ENCODE measurements at places on chromosomes 1 and 21. TPM values are rescaled to one million over a fixed set of nuclear protein-coding genes. Genes with fewer than 3 reads are reported as not detected.

DNA sequence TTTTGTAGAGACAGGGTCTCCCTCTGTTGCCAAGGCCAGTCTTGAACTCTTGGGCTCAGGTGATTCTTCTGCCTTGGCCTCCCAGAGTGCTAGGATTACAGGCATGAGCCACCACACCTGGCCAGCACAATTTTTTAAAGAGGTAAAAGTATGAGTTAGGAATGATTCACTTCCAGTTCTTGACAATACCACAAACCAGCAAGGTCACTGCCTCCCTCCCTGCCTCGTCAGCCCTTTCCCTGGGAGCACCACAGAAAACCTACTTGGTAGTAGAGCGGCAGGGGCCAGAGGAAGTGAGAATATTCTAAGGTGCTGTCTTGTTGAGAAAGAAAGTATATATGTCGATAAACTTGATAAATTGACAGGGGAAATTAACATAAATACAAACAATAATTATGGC, 10.8 kb upstream of the CDA start:
- no peak overlapping the region for H3K27ac ChIP-seq
- H3K36me3 ChIP-seq = no peaks in the 10 kb centered on the region
- no peak overlapping the region for H3K4me3 ChIP-seq

- DNase-seq = no peak
- H3K27me3 ChIP-seq = no peaks in the 10 kb centered on the region
- no peak overlapping the region for H3K4me3 ChIP-seq
- H3K36me3 ChIP-seq = no peaks in the 10 kb centered on the region
These were observed 47.7 kb upstream of the RHOU start for GRCh38 chr1:228687587-228687986.

The PRR9 gene
- not detected for total RNA-seq

- DNase-seq = no peak
- H3K4me3 ChIP-seq = no peak overlapping the region
- no peak overlapping the region for H3K27ac ChIP-seq
- no peaks in the 10 kb centered on the region for H3K4me1 ChIP-seq
- no peaks in the 10 kb centered on the region for H3K27me3 ChIP-seq
These were observed 144.3 kb downstream of the ST6GALNAC3 start for GRCh38 chr1:76218888-76219287.

DNA sequence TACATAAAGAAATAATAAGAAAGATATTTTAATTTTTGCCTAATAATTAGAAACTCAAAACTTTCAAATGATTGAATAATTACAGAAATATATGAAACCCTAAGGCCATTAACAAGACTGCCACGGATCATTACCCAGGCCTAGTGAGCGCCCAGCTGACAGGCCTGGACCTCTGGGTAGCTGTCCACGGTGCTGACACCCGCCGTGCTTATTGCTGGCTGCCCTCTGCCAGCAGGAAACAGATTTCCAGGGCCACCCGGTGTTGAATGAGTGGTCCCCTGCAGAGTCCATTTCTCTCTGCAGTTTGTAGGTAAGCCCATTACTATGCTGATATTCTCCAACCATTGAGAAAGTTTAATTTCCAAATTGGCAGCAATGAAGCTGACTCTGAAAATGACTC, 254.4 kb upstream of the GJB5 start:
- H3K4me1 ChIP-seq = no peaks in the 10 kb centered on the region
- H3K27me3 ChIP-seq = no peaks in the 10 kb centered on the region
- peak; percentile 62 for DNase-seq
- no peaks in the 10 kb centered on the region for H3K36me3 ChIP-seq
- H3K4me3 ChIP-seq = no peak overlapping the region

DNA sequence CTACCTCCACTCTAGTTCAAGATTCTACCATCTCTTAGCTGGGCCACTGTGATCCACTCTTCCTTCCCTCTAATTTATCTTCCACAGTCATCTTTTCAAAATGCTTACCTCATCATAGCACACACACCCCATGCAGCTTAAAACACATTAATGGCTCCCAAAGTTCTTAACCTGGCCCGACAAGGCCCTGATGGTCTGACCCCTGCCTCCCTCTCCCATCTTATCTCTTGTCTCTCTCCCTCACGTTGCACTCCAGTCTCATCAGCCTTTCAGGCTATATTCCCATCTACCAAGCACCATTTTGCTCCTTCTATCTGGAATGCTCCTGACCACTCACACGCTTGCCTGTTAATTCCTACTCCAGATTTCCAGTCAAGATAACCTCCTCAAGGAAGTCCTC, 2.5 kb upstream of the ZBTB8A start:
- H3K4me1 ChIP-seq = no peaks in the 10 kb centered on the region
- no peak for DNase-seq
- H3K36me3 ChIP-seq = no peaks in the 10 kb centered on the region
- H3K27ac ChIP-seq = no peak overlapping the region
- H3K4me3 ChIP-seq = no peak overlapping the region

The RGS18 gene
- total RNA-seq = 1.5 TPM

Data from pancreas (tissue), 10 donors.